Bronchial smooth muscle cell (primary cell): ENCODE measurements at places on chromosomes 3 and 15. TPM values are rescaled to one million over a fixed set of nuclear protein-coding genes. Genes with fewer than 3 reads are reported as not detected.

The MST1R gene
- total RNA-seq, result 0.32 and 0.86 TPM in 2 replicates

The TGFBR2 gene
- 75.4 and 110 TPM in 2 replicates for total RNA-seq

The RRP9 gene
- 20.1 and 21.4 TPM in 2 replicates for total RNA-seq

The RBMS3 gene
- total RNA-seq, result 43.2 and 50.8 TPM in 2 replicates

The HRG gene
- total RNA-seq, result not detected in 2 replicates

The TNFAIP8L3 gene
- total RNA-seq, result 30.9 and 80.4 TPM in 2 replicates

The RASGRF1 gene
- total RNA-seq, result under 0.01 TPM in 1 of 2 replicates, not detected in the other

The ZNF774 gene
- 0.86 and 1.7 TPM in 2 replicates for total RNA-seq

The ZPLD1 gene
- total RNA-seq, result under 0.01 TPM in 2 replicates

The FRMD4B gene
- total RNA-seq, result under 0.01 and 0.16 TPM in 2 replicates

The GPR171 gene
- not detected in 2 replicates for total RNA-seq

The TMCO5A gene
- total RNA-seq, result not detected in 2 replicates

The RFX7 gene
- 2.5 and 3.6 TPM in 2 replicates for total RNA-seq

The CD200R1 gene
- 0.09 and 0.16 TPM in 2 replicates for total RNA-seq

The GPR15 gene
- total RNA-seq, result not detected in 2 replicates

The SLC6A11 gene
- total RNA-seq, result not detected in 2 replicates

The RSL24D1 gene
- 83.9 and 85.8 TPM in 2 replicates for total RNA-seq

The FSIP1 gene
- 1.5 and 2.5 TPM in 2 replicates for total RNA-seq

The CEP70 gene
- 23.8 and 26.3 TPM in 2 replicates for total RNA-seq

The ADCY5 gene
- 0.16 and 1.2 TPM in 2 replicates for total RNA-seq

The ROPN1 gene
- not detected in 2 replicates for total RNA-seq

The MAGEF1 gene
- total RNA-seq, result 12.2 and 18.9 TPM in 2 replicates

The CCK gene
- total RNA-seq, result 3.9 and 43.5 TPM in 2 replicates

The RAB43 gene
- total RNA-seq, result 8.1 and 12.8 TPM in 2 replicates

The DNAJC19 gene
- 26.0 and 26.5 TPM in 2 replicates for total RNA-seq

The MESP1 gene
- total RNA-seq, result 0.17 and 0.79 TPM in 2 replicates

The DGKG gene
- 2.5 TPM in 1 of 2 replicates, not detected in the other for total RNA-seq

The PPARG gene
- 22.4 and 25.3 TPM in 2 replicates for total RNA-seq

The RASL12 gene
- total RNA-seq, result 31.7 and 58.0 TPM in 2 replicates

The PROS1 gene
- total RNA-seq, result 17.9 and 18.1 TPM in 2 replicates

The RARB gene
- total RNA-seq, result 3.1 and 11.7 TPM in 2 replicates

The GP9 gene
- total RNA-seq, result not detected in 2 replicates

The AMIGO3 gene
- under 0.01 and 0.34 TPM in 2 replicates for total RNA-seq

The RASGRP1 gene
- not detected in 2 replicates for total RNA-seq

The CHRNA7 gene
- total RNA-seq, result 0.47 and 0.86 TPM in 2 replicates

The DOCK3 gene
- 0.09 and 0.16 TPM in 2 replicates for total RNA-seq

The TRAIP gene
- total RNA-seq, result 0.77 and 2.4 TPM in 2 replicates

The ACKR2 gene
- total RNA-seq, result 0.26 and 0.32 TPM in 2 replicates

The AMT gene
- 2.5 and 4.4 TPM in 2 replicates for total RNA-seq

The PLA2G4F gene
- total RNA-seq, result under 0.01 TPM in 1 of 2 replicates, not detected in the other

The GOLGA6L10 gene
- total RNA-seq, result 0.86 and 1.1 TPM in 2 replicates

The SLC2A2 gene
- total RNA-seq, result not detected in 2 replicates

The DPPA4 gene
- not detected in 2 replicates for total RNA-seq

The SNTN gene
- not detected in 2 replicates for total RNA-seq

The USF3 gene
- 4.1 and 4.4 TPM in 2 replicates for total RNA-seq

The GABRG3 gene
- not detected in 2 replicates for total RNA-seq

The SI gene
- not detected in 2 replicates for total RNA-seq

The CHST13 gene
- not detected in 2 replicates for total RNA-seq

The THPO gene
- 0.16 and 0.52 TPM in 2 replicates for total RNA-seq

The IDH3A gene
- 15.8 and 18.5 TPM in 2 replicates for total RNA-seq

The REC114 gene
- total RNA-seq, result not detected in 2 replicates

The NCKIPSD gene
- 8.4 and 9.4 TPM in 2 replicates for total RNA-seq
